HTR-8/SVneo (cell line): ENCODE measurements at places on chromosomes 7 and 10.

DNA sequence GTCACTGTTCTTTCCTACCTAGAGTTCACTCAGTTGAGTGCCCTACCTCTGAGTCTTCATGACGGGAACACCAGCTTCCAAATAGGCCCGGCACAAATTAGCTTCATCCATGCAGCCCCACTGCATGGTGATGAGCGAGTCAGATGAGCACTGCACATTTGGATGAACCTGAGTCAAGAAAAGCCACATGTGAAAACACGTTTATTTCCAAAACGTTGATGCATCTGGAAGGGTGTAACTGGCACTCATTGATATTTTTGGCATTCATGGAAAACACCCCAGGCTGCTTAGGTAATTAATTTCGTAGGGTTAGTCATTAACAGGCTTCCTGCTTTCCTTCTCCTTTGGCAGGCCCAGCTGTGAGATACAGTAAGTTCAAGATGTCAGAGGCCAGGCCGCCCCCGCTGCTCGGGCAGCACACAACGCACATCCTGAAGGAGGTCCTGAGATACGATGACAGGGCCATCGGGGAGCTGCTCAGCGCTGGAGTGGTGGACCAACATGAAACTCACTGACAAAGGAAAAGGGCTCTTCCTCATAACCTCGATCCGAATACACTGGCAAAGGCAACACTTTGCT lies 725.2 kb downstream of the SUGCT start:
- no peak for DNase-seq

GRCh38 chr10:43225787-43226153 lies 41.1 kb downstream of the RASGEF1A start:
- no peak for DNase-seq

GRCh38 chr10:35011771-35012191 lies 78.4 kb downstream of the CUL2 start:
- no peak for DNase-seq

DNA sequence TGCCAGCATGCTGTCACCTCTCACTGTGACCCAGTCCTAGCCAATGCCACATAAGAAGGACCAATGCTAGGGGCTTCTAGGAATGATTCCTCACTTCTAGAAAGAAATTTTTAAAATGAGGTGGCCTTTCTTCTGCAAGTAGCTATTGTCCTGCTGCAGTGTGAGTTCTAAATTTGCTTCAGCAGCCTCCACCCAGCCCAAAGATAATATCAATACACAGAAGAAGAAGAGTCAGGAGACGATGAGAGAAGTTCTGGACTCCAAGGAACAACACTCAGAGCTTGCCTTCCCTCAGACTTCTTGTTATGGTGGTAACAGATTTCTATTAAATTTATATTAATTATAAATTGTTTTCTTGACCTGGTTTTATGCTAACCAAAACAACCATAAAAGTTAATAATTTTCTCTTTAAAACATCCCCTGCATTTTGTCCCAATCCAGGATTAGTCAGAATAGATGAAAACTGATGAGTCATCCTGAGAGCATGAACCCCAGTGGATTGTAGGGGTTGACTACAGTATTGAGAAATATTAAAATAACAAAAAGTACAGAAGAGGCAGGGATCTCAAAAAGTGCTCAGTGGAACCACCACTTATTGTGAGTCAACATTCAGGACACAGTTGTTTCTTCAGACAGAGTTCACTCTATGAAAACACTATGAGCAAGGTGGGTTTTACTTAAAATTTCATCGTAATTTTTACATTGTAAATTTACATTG lies 29.6 kb upstream of the AKR1C2 start:
- no peak for DNase-seq

DNA sequence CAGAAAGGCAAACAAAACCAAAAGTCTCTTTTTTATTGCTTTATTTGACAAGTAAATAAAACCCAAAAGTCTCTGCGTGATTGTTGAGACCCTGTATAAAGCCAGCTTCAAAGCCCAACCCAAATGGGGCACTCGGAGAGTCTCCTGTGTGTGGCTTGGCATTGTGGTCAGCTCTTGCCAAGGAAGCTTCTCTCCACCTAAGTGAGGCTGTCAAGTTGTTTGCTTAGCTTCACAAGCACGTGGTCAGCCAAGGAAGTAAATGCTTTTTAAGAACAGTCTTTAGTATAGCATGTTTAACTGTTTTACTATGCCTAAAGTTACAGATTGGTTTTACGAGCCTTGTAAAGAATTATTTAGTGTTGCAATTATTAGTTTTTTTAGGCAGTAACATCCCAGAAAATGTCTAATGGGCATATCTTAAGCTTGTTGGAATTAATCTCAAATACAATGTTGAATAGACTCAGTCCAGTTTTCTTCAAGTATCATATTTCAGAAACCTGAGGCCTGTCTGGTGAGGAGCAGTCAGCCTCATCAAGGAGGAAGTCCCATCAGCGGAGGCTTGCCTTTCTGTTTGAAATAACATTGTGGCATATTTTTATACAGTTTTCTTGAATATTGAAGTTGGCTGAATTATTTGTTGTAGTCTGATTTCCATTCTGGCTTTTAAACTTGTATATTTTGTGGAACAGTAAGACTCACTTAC lies 144.3 kb downstream of the ANKRD30A start:
- no peak for DNase-seq

DNA sequence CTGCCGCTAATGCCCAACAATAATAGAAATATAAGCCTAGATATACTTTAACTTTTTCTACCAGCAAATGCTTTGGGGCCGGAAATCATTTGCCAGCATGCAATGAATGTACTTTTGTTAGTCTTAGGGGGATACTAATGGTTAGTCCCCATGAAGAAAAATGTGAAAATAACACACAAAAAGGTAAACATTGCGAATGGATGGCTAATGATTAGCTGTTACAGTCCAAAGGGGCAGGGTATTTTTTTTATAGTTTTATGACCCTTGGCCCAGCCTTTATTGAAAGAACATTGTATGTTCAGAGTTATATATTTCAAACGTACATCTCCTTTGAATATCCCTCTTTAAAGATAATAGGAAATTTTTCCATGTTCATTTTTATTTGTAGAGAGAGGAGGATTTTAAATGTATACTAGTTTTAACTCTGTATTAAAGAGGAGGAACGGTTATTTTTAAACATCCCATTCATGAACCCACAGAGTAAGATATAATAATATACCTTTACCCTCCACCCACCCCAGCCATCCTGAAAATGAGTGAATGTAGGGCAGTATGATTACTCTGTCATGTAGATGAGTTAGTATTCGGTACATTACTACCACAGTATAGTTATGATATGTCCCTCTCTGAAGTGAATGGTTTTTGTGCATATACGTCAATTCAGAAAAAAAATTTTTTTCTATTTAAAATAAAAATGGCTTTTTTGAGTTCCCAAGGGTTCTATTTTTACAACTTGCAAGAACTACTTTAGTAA lies 63.6 kb downstream of the ARID5B start:
- DNase-seq = no peak

DNA sequence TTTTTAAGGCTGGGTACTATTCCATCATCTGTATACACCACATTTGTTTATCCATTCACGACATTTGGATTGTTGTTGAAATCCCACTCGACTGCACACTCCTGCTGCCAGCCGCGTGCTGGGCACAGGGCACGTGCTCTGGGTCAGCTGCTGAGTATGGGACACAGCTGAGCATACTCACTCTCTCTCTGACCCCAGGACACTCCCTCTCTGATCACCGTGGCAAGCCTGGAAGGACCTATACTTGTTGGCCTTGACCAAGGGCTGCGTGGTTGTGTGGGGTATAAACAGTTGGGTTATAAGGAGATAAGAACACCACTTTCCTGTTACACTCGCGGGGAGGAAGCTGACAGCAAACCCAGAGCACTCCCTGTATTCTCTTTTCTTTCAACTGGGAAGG lies 153.0 kb upstream of the RHEB start:
- no peak for DNase-seq

- no peak for DNase-seq
Measured at GRCh38 chr10:24723386-24723787, 300 bp downstream of the ARHGAP21 start.

DNA sequence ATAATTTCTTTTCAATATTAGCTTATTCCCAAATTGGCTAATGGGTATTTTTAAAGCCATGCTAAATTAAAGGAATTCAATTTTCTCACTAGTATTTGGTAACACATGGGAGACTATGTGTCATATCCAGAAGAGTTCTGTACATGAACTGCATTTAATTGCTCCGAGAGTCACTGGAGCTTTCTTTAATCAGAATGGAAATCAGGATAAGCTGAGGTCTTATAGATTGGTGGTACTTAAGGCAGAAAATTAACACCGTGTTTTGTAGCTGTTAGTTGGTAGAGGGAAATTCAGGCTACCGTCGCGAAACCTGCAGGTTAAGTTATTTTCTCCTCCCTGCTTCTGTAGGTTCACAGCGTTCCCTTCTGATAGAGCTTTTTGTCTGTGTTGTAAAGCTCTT lies at the start of gene WEE2:
WEE2 (plus strand) TSS at position 3 of the 400 bp plus-strand sequence. CDS start 406 bp downstream, outside the sequence.
- DNase-seq = no peak

GRCh38 chr10:127176649-127177048 lies 19.7 kb downstream of the INSYN2A start:
- no peak for DNase-seq

- DNase-seq = no peak
Measured at GRCh38 chr10:2890093-2890492, 177.3 kb upstream of the PFKP start.

GRCh38 chr7:54841772-54842697 lies 83.0 kb upstream of the SEC61G start:
- peak; percentile 10 for DNase-seq

GRCh38 chr10:64040781-64041180 lies 519.6 kb downstream of the REEP3 start:
- no peak for DNase-seq

- no peak for DNase-seq
Measured at GRCh38 chr7:148783801-148784527, 85.3 kb downstream of the CUL1 start.

DNA sequence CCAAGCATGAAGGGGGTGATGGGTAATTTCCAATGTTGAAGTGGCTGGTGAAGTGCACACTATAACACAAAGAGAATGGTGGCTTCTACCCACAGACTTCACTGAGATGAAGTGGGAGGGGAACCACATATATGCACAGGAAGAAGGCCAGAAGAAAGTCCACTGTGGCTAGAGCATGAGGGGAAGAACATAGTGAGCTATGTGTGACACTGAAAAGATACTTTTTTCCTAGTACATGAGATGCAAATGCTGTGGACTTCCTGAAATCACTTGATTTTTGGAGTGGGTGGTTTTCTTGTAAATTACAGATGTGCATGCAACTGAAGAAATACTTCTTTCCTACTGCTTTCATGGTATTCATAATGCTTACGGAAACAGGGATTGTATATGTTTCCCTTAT lies 115.6 kb upstream of the PHYHIPL start:
- DNase-seq = no peak

DNA sequence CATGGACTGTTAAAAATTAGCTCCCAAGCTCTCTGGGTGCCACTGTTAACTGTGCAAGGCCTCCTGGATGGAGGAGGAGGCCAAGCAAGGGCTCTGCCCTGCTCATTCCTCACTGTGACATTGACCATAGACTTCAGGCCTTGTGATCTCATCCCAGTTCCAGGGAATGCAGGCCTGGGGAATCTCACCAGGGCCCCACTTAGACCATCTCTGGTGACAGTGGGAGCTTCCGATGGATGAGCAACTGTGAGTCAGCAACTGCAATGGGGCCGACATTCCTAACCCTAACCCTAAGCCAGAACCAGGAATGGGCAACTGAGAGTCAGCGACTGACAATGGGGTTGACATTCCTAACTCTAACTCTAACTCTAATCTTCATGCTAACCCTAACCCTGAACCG lies 50.4 kb upstream of the MSMB start:
- DNase-seq = no peak

GRCh38 chr7:94612661-94613060 lies 43.3 kb downstream of the SGCE start:
- no peak for DNase-seq

DNA sequence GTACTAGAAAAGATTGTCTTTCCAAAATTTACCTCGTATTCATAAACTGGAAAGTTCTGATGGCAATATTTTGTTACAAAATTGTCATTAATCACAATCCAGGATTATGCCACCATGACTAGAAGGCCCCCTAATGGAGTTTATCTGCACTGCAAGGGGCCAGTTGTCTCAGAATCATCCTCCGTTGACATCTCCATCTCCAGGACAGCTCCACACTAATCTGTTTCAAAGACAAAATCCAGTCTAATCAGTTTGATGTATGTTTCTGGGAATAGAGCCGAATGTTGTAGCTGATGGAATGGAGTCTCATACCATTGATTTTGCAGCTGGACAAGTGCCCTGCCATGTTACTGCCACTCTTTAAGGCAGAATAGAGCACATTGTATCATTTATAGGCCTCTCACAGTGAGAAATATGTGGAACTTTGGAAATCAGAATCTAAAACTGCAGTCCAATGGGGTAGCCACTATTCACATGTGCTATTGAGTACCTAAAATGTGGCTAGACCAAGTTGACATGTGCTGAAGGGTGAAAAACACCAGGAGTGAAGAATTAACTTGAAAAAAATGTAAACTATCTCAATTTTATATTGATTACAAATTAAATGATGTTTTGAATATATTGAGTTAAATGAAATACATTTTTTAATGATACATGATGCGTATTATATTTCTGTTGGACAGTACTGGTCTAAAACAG lies 38.3 kb upstream of the TOMM7 start:
- DNase-seq = no peak

DNA sequence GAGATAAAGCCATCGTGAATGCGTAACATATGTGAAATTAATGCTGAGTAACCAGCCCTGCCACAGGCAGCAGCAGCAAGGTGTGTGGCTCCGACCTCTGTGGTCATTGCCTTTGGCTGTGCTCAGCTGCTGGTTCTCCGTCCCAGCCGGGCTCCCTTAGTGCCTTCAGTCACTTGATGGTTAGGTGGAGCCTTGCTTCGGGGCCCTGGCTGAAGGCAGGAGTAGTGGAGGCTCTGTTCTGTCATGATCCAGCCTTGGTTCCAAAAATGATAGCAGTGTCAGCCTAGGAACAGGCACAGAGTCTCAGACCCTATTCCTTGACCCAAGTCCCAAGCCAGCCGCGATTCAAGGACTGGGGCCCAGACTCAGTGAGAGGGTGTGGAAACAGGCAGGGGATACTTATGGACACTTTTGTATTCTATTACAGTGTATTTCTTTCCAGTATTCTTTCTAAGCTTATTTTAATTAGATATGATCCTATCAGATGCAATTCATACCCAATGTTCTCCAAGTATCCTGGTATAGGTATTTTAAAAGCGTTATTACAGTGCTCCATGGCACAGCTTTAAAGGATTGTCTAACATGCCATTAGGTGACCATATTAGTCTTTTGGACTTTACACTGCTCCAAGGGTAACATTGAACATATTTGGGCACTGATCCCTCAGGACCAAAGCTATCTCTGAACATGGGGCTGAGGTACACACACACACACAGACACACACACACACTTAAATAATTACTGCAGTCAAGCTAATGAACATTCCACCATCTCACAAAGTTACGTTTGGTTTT lies 9.0 kb downstream of the SCART1 start:
- DNase-seq = no peak

GRCh38 chr7:707296-708000 lies 19.1 kb upstream of the DNAAF5 start:
- DNase-seq = no peak
